ENCODE measurements at places on chromosomes 16 and 17.

DNA sequence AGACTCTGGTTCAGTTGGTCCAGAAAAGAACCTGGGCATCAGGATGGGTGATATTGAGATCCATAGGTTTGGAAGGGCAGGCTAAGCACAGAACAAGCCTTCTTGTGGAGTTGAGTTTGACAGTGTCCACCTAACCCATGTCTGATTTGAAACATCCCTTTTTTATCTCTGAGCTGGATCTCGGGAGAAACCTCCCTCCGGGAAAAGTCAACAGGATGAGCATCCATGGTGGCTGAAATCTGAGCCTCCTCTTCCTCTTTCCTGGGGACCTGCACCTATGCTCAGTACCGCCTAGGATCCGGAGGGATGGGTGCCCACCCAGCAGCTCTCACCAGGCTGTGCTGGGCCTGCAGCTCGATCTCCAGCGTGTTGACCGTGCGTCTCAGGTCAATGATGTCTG lies 3.4 kb downstream of the KRT32 start:
- no peak for DNase-seq

GRCh38 chr16:1430214-1430758 lies 592 bp upstream of the PERCC1 start:
- no peak for DNase-seq

GRCh38 chr17:62014526-62014925 lies 50.6 kb downstream of the MED13 start:
- DNase-seq: no peak

- no peak for DNase-seq
Observed at GRCh38 chr16:13611596-13611995, 308.4 kb upstream of the ERCC4 start.

DNA sequence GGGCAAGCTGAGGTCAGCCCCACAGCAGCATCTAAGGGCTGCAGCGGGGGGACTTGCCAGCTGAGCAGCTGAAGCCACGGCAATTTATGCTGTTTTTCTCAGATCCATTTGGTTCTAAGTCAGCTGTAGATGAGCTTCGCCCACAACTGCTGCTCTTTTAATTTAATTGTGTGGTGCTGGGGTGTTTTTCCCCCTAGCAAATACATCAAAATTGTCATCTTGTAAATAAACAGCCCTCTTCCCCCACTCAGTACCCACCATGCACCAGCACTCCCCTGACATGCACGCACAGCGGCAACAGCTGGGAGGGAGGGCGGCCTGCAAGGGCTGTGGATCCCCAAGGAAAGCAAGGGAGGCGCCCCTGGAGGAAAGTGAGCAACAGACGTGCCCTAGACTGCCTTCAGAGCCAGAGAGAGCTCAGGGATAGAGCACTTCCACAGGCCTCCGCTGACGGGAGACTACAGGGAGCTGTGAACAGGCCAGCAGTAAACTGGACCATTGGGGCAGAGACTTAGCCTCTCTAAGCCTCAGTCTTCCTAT lies 149.5 kb downstream of the TMEM132E start:
- DNase-seq: no peak

DNA sequence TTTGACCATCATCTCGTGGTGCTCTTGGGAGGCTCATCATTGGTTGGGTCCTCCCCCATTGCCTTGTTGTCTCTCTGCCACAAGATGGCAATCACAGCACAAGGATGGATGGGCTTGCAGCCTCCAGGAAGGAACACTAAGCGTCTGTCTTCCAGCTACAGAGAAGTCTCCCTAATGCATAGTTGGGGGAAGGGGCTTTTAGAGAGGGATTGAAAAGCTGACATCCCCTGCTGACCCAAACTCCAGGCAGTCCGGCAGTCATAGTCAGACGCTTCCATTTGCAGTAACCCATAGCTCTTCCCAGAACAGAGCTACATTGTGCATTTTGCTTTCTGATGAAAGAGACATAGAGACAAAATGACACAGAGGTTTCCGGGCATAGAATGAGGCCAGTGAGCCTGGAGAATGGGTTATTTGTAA lies 111.4 kb downstream of the UTP18 start:
- no peak for DNase-seq

- DNase-seq: no peak
Observed at GRCh38 chr17:48374650-48375230, 55.3 kb downstream of the SKAP1 start.

- no peak for DNase-seq
Observed at GRCh38 chr17:50356892-50357510, 11.1 kb downstream of the XYLT2 start.

DNA sequence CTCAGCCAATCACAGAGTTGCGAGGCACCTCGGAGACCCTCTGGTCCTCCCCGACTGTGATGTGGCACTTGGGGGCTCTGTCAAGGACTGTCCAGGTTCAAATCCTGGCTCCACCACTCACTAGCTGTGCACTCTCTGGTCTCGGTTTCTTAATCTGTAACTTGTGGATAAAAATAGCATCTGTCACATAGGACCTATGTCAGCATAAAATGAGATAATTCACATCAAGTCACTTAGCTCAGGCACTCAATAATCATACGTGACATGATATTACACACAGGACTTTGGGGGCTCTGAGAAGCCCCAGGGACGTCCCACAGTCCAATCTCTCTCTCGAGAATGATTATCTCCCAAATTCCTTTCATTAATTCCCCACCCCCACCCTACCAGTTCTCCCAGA lies 166.4 kb downstream of the COPRS start:
- no peak for DNase-seq

DNA sequence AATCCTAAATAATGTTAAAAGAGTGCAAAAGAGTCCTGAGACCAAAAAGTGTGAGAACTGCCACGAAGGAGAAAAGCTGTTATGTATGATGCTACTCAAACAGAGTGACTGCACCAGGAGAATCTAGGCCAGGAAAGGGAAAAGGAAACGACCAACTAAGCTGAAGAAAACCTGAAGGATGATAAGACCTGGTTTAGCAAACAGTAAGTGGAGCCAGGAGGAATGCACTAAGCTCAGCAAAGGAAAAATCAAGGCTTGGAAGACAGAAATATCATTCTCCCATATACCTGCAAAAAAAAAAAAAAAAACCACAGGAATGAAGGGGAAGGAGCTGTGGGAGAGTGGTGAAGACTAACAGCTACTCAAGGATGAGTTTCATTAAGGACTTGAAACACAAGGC lies 21.1 kb downstream of the CMC2 start:
- no peak for DNase-seq

DNA sequence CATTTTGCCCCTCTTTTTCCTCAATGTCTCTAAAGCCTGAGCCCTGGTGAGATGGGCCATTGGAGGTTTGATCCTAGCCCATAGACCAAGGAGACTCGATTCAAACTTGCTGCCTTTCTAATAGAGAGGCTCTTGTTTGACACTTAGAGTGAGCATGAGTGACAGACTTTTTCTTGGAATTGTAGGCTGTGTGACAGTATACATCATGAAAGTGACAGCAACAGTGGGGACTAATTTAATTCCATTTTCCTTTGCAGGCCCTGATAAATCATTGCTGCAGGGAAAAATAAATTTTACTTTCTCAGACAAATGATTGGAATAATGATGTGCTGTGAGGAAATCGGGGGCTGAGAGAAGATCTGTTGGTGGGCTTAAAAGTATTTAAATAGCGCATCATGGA lies 169.0 kb upstream of the NOL11 start:
- DNase-seq: no peak

DNA sequence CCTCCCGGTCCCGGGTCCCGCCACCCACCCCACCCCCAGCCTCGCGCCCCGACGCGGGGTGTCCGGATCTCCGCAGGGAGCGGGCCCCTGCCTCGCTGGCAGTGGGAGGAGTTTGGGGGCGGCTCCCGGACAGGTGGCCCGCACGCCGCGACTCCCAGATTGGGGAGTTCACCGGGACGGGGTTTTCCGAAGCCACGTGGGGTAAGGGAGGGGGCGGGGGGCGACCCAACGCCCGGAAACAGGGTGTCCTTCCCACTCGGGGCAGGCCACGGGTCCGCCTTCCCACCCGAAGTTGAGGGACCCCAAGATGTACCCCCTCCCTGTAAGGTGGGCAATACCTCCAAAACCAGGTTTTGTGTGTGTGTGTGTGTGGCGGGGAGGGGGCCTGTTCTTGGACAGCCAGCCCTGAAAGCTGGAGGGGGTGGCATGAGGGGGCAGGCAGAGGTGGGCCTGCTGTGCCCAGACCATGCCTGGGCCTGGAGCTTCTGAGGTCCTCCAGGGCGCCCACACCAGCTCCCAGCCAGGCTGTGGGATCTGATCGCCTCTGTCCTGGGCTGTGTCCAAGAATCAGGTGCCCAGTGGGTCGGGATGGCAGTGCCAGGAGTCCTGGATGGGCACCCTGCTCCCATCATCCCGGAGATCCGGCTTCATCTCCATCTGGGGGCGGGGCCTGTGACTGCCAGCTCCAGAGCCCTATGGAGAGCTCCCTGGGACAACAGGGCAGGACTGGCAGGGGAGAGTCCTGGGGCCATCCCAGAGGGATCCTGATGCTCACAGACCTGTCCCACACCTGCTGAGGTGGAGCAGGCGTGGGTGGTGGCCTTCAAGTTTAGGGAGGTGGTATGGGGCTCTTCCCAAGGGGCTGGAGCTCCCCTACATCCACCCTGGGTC lies 767 bp downstream of the SYNGR2 start:
- DNase-seq: no peak

DNA sequence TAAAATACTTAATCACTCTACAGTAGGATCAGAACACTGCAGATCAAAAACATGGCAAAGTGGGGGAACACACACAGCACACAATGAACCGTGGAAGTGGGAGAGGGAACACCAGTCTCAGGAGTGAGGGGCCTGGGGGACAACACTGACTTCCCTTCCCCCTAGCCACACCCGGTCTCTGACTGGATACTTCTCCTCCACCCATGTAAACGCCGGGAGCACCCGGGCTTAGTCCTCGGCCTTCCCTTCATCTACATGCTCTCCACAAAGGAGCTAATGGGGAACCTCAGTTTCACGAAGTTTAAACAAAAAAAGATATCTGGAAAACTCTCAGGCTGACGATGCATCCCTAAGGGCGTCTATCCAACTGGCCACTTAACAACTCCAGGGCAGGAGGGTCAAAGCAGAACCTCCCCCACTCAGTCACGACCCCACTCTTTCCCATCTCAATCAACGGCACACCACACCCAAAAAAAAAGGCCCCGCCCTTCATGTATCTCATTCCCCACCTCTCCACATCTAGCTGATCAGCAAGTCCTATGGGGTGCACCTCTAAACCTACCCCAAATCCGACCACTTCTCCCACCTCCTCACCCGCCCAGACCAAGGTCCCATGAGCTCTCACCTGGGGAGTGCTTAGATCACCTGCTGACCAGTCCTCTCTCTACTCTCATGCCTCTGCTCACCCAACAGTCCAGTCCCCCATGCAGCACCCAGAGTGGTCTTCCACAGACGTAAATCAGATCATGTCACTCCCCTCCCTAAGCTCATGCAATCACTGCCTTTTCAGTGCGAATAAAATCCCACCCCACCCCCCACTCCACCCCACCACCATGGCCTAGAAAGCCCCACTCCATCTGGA lies 7.4 kb downstream of the ZDHHC7 start:
- DNase-seq: no peak

DNA sequence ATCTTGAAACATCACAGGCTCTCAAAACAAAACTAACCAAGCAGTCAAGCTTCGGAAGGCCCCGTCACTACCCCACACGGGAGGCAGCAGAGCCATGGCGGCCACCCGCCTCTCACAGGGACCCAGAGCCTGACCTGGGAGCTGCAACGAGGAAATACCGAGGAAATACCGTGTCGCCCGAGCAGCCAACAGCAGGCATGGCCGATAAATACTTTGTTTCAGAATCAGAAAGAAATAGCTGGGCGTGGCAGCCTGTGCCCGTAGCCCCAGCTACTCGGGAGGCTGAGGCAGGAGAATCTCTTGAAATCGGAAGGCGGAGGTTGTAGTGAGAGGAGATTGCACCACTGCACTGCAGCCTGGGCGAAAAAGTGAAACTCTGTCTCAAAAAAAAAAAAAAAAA lies 6.9 kb downstream of the LMF1 start:
- no peak for DNase-seq

DNA sequence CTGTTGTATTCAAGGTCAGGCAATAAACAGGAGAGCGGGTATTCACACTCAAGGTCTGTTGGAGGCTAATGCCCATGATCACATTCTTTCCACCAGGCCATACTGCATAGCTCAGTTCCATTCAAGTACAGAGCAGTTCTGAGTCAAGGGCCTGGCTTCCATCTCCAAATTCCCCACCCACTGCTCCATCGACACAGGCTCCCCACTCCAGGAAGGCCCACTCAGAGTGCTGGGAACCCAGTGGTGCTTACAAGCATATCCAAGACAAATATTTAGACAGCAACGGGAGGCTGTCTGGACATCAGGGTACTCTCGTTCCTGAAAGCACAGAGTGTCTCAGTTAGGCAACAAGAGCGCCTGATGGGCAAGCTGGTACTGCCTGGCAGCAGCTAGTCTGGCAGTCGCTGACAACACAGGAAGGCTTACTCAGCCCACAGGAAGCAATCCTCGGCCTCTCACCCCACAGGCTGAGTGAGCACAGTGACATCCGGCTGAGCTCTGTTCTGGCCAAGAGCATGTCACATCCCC lies 40.9 kb downstream of the RFFL start:
- peak; percentile 19 for DNase-seq

- no peak for DNase-seq
Observed at GRCh38 chr17:68657166-68657565, 56.0 kb upstream of the FAM20A start.

DNA sequence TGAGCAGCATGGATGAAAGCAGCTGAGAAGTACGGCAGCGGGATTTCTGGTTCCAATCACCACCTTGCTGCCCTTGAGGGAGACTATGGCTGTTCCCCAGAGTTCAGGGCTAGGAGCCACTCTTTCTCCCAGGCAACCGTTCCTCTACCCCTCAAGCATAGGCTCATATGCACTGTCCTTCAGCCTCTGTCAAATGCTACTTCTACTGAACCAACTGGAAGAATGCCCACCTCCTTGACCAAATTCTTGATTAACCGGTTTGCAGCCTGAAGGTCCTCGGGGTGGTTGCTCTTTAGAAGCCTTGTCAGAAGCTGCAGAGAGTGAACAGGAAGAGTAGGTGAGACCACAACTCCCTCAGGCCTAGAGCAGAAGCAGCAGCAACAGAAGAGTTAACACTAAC lies 23.8 kb downstream of the GGA2 start:
- no peak for DNase-seq

- DNase-seq: no peak
Observed at GRCh38 chr17:39026980-39027451, 59.8 kb upstream of the FBXO47 start.

GRCh38 chr17:20158580-20158979 lies 149.4 kb downstream of the SPECC1 start:
- no peak for DNase-seq

DNA sequence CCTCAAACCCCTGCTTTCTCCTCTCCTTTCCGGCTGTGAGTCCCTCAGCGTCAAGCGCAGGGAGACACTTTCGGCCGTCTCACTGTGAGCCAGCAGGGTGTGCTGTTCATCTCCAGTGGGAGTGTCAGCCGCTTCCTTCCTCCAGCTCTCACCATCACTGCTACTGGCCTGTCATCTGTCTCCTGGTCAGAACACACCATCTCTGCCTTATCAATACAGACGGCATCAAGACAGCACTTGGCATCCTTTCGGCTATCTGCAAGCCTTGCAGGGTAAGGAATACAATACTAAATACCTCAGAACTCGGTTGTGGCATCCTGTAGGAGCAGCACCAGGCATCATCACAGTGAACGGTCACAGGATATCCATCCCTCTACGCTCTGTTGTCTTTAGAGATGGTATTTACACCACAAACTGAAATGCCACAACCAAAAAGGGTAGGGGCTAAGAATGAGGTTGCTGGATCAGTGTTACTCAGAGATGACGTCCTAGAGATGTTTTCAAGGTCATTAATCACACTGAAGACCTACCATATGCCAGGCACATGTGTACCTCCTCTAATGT lies 20.7 kb upstream of the CMTM4 start:
- no peak for DNase-seq

- no peak for DNase-seq
Observed at GRCh38 chr16:78679546-78679945, 580.1 kb downstream of the WWOX start.

- no peak for DNase-seq
Observed at GRCh38 chr17:2685696-2686095, 25.9 kb downstream of the CLUH start.
